ENCODE measurements at places on chromosomes 3 and 15. TPM values are rescaled to one million over a fixed set of nuclear protein-coding genes. Genes with fewer than 3 reads are reported as not detected.

- DNase-seq = no peak
These were observed 753.9 kb downstream of the TUSC7 start for GRCh38 chr3:117463276-117464115.

DNA sequence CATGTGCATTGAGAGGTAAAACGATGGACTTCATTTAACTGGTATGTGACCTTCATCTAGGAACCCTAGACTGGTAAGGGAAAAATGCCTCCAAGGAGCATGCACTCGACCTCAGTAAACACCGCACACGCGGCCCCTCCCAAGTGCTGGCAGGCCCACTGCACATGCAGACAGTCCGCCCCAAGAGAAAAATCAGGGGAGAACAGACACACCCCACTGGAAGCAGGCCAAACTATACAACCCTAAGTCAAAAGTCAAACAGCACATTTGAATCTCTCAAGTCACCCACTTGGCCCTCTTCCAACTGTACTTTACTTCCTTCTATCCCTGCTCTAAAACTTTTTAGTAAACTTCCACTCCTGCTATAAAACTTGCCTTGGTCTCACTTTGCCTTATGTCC lies 250.1 kb upstream of the HES1 start:
- DNase-seq = no peak

- DNase-seq = peak; percentile 37
These were observed 221.6 kb upstream of the NR2E3 start for GRCh38 chr15:71588746-71589145.

- DNase-seq = no peak
These were observed 183.3 kb upstream of the BHLHE40 start for GRCh38 chr3:4795905-4796304.

The SLC9C1 gene
- total RNA-seq = 0.41 TPM

The RNF168 gene
- 30.1 TPM for total RNA-seq

The ANKRD63 gene
- total RNA-seq = 0.45 TPM

All from H7 (cell line).